Fibroblast of upper back skin (primary cell): ENCODE measurements at places on chromosomes 3 and 15.

DNA sequence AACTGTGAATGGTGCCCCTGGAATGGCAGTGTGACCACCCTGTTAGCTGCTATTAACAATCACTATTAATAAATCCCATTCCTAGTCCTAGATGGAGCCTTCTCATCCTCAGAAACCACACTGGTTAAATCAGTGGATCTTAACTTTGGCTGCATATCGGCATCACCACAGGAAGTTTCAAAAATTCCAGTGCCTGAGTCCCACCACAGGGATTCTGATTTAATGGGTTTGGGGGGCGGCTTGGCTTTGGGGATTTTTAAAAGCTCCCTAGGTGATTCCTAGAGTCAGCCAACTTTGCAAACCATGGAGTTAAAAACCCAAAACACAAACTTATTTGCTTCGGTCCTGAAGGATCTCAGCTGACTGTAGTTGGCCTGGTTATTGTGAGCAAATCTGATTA lies 3.1 kb downstream of the FAM107A start:
- DNase-seq: peak; percentile 66

GRCh38 chr3:184235381-184236032 lies 6.1 kb downstream of the VWA5B2 start:
- DNase-seq: no peak

GRCh38 chr3:184368116-184368515 lies 6.6 kb downstream of the POLR2H start:
- no peak for DNase-seq

- no peak for DNase-seq
These were observed 521.4 kb upstream of the TGFBR2 start for GRCh38 chr3:30084971-30085403.

GRCh38 chr3:52897130-52898122 lies at the start of gene STIMATE:
TSS of gene STIMATE (minus strand) at chr3:52897548. CDS start at chr3:52897450, 98 bp downstream.
- DNase-seq: peak; percentile 76

- DNase-seq: peak; percentile 77
These were observed 56.0 kb downstream of the ZMAT3 start for GRCh38 chr3:179015551-179016020.

- DNase-seq: no peak
These were observed 8.5 kb upstream of the MUSTN1 start for GRCh38 chr3:52843108-52843865.

DNA sequence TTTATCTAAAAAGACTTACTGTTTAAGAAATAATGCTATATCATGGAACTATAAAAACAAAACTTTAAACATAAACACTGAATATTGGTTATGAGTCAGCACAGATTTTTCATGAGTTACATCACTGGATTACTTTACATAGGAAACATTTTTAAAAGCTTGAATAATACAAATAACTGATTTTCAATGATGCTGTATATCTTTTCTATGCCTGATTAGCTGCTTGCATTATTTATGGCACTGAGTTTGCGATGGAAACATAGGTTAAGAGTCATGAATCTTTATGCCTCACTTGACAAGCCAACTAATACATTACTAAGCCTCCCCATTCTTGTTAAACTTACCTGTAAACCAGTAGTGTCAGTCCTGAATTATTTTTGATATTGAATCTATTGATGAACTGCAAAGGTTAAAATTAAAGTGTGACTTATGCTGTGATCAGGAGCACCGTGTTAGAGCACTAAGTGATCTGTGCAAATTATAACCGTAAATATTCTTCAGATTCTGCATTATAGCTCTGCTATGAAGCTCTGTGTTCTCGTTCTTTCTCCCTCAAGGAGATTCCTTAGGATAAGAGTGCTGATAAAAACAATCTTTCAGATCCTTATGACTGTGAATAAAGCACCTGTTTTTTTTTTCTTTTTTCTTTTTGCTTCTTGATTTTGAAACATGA lies 437.3 kb upstream of the BCHE start:
- DNase-seq: peak; percentile 27

DNA sequence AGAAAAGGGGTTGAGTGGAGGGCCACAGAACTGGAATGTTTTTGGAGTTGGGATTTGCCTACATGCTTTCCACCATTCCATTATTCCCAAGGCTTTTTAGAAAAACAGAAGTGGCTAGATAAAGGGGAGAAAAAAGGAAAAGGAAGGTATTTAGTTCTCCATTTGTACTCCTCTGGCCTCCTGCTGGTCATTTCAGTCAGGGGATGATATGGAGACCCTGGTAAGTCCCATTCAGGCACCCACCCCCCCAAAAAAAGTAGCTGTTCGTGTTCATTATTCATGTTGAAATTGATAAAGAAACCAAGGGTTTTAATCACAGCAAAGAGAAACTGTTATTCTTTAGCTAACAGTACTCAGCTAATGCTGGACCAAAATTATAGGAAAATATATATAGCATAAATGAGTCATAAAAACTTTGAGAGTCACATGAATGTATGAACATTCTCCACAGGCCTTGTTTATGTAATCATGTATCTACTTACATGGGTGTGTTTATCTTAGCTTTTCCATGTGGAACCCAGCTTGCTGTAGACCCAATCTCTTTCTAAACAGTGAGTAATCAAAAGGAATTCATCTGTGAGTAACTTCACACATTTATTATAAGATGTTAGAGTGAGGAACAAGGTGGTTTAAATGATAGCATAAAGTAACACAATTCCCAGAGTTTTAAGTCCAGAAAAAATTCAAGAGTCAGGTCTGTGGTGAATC lies 167.2 kb downstream of the KCNMB2 start:
- DNase-seq: peak; percentile 78

- no peak for DNase-seq
These were observed 308.4 kb upstream of the CDIN1 start for GRCh38 chr15:36271048-36271447.

DNA sequence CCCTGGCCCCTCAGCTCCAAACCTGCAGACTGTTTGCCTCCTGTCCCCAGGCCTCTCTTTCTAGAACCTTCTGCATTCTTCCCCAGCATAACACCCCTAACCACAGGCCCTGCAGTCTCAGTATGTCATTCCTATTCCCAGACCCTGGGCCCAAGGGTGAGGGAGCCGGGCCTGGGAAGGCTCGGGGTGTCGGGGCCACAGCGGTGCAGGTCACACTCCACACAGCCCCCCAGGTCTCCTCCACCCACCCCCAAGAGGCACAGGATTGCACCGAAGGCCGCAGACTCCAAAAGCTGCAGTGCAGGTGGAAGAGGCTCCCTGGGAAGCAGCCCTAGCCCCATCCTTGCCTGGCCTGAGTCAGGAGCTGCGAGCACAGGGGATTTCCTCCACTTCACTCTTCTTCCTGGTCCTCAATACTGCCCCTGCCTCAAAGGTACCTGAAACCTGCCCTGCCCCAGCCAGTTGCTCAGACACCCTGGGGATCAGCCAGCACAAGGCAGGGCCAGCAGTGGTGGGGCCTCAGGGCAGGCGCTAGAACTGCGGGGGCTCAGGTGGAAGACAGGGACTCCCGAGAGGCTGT lies 31.1 kb downstream of the TNK2 start:
- DNase-seq: no peak

- DNase-seq: no peak
These were observed 777.4 kb downstream of the TUSC7 start for GRCh38 chr3:117486719-117487716.

GRCh38 chr3:184629555-184630160 lies 68.1 kb downstream of the EPHB3 start:
- no peak for DNase-seq

DNA sequence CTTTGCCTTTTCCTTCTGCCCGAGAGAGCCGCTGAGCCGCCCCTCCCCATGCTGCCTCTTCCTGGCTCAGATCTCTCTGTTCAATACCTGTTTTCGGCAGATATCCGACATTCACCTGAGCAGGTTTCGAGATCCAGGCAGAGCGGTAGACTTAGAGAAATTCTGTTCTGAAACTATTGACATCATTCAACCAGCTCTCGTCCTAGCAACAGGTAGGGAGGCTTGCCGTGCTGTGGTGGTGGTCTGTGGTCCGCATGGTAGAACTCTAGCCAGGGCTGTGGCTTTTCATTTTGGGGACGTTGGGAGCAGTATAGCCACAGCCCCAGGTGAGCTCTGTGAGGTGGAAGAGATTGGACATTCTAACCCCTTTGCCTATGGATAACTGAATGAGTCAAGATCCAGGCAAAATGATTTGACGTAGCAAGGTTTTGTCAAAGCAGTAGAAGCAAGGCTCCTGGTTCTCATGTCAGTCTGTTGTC lies 810 bp downstream of the TMEM62 start:
- DNase-seq: no peak

- peak; percentile 41 for DNase-seq
These were observed 6.4 kb upstream of the ISL2 start for GRCh38 chr15:76330080-76330680.

DNA sequence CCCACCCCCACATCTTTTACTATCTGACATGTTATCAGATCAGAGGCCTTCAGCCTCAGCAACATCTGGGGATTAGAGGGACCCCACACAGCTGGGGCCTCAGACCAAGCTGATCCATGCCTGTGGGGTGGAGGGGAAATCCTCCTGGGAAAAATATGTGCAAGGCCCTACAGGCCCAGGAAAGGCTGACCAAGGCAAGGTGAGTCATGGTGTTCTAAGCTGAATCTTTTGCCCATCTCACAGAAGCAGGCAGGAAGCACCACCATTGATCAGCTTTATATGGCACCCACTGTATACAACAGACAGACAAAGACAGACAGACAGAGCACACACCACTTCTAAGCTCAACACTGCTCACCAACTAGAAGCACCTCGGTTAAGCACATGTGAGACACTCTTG lies 12.4 kb upstream of the PARP6 start:
- no peak for DNase-seq

GRCh38 chr3:100746092-100746491 lies 36.8 kb downstream of the TFG start:
- no peak for DNase-seq

- no peak for DNase-seq
These were observed 386.5 kb upstream of the ATP11B start for GRCh38 chr3:182406786-182407185.
